ENCODE measurements at places on chromosomes 16 and 17. TPM values are rescaled to one million over a fixed set of nuclear protein-coding genes. Genes with fewer than 3 reads are reported as not detected.

DNA sequence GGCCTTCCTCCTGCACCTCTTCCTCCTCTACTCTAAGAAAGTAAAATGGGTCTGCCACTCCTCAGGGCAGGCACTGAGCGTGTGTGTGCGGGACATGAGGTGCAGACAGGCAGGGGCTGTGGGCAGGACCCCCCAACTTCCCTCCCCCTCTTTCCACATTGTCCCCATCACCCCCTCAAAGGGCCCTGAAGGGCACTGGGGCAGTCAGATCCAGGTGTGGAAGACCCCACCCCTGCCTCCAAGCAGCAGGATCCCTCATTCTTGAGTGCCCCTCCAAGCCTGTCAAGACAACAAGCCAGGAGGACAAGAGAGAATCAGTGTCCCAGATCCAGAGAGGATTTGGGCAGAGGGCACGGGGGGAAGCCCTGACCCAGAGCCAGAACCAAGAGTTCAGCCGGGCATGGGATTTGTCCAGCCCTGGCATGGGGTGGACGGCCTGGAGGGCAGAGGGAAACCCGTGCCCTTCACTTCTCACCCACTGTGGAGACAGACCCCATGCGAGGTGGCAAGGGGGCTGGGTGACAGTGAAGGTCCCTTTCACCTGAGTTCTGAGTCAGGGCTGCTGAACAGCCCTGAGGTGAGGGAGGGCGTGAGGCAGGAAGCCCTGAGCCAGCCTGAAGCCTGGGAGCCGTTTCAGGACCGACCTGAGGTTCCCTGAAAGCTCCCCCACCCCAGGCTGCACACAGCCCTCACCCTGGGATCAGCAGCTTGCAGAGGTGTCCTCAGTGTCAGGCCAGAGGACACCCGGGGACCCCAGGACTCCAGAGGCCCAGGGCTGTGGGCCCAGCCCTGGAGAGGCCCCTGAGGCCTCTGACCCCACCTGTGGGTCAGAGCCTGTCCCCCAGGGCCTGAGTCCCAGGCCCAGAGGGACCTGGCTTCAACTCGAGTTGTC, 45.8 kb downstream of the USP22 start:
- DNase-seq: no peak

GRCh38 chr17:63041251-63041650, 75.2 kb downstream of the TANC2 start:
- DNase-seq: no peak

DNA sequence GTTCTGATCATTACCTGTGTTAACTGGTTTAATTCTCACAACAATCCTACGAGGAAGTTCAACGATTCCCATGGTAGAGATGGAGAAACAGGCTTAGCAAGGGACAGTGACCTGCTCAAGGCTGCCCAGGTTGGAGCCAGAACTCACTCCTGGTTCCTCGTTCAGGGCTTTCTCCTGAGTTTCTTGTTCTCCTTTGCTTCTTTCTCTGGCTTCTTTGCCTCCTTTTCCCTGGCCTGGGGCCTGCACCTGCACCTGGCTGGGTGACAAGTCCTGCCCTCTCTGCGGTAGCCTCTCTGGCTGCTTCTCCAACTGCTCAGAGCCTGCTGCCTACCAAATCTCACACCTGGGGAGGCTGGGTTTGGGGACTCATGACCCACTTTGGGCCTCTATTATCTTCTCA, 2.8 kb downstream of the CCL22 start:
- peak; percentile 70 for DNase-seq

GRCh38 chr16:48602356-48603014, 7.5 kb downstream of the N4BP1 start:
- no peak for DNase-seq

DNA sequence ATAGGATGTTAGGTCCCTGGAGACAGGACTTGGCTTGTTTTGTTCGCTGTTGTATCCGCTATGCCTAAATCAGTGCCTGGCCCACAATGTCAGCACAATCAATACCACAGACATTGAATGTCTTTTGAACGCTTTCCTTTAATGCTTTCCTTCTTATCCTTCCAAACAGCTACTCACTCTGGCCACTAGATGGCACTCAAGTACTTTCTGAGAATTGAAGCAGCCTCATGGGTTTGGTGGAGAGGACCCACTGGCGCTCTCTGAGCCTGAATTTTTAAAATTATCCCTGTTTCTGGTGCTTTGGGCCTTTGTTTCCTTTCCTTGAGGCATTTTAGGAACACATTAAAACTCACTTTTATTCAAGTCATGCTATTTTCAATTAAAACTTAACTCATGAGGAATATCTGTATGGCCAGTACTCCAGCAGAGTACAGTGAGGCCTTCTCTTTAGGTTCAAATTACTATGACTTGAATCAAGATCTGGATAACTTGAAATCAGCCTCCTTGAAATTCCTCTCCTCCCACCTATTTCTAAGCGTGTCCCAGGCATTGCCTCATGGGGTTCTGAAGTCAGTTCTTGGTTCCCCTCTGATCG, 3.2 kb upstream of the NLRP1 start:
- peak; percentile 25 for DNase-seq

GRCh38 chr17:19010729-19011505, 6.4 kb upstream of the FAM83G start:
- no peak for DNase-seq

- DNase-seq: no peak
Measured at GRCh38 chr17:5203908-5204294, 12.2 kb upstream of the ZNF594 start.

The FAM20A gene
- 9.7 TPM for total RNA-seq

The ABCA9 gene
- 40.2 TPM for total RNA-seq

The MMP15 gene
- 105 TPM for total RNA-seq

Data from thyroid gland (tissue), 4 donors.